ENCODE measurements at places on chromosomes 3 and 15.

- DNase-seq, result no peak
Observed at GRCh38 chr3:108485146-108485545, 25.2 kb downstream of the MYH15 start.

- no peak for DNase-seq
Observed at GRCh38 chr15:84800365-84800806, 16.8 kb upstream of the ALPK3 start.

GRCh38 chr3:188749010-188749617 lies 422.7 kb upstream of the TPRG1 start:
- DNase-seq, result no peak

GRCh38 chr3:52539010-52539653 lies 2.7 kb downstream of the UQCC5 start:
- no peak for DNase-seq

DNA sequence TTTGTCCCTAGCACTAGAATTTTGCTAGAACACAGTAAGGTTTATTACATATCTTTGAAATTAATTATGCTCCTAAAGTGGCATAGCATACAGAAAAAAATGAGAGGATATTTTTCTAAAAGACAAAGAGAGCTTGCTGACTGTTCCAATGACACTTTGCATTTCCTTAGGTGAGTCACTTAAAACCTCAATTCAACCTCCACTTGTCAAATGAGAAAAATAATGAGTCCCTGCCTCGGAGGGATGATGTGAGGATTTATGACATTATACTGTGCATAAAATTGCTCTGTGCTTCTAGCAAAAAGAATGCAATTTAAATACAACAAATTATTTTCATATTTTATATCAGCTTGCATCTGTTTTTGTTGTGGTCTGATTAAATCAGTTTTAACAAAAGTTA lies 1417.0 kb upstream of the ALCAM start:
- no peak for DNase-seq

DNA sequence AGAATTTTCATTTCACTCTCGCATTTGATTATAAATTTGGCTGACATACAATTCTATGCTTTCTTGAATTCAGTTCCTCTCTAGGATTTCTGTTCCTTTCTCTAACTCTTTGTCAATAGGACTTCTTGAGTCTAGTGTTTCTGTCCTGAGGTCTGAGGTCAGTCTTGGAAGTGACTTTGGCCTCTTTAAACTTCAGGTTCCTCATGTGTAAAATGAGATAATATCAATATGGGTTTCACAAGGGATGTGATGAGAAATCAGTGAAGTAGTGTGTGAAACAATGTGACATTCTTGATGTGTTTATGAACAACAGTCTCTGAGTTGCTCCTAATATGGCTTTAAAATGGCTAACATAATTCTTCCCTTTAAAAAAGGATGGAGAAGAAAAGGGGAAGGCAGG lies 92.2 kb downstream of the SV2B start:
- DNase-seq, result no peak

- DNase-seq, result no peak
Observed at GRCh38 chr15:91940496-91941381, 87.2 kb downstream of the SLCO3A1 start.

DNA sequence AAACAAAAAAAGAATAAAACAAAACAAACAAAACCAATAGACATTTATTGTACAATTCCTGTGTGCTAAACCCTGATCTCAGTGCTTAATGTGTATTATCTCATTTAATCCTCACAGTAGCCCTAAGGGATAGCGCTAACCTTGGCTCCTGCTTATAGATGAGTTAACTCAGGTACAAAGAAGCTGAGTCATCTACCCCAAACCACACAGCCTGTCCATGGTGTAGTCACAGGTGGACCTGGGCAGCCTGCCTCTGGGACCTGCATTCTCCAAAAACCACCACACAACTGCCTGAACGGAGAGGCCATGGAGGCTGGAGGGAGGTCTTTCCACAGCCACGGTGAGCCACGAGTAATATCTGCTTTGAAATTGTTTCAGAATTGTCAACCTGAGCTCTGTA lies 5.5 kb upstream of the CLN6 start:
- no peak for DNase-seq

DNA sequence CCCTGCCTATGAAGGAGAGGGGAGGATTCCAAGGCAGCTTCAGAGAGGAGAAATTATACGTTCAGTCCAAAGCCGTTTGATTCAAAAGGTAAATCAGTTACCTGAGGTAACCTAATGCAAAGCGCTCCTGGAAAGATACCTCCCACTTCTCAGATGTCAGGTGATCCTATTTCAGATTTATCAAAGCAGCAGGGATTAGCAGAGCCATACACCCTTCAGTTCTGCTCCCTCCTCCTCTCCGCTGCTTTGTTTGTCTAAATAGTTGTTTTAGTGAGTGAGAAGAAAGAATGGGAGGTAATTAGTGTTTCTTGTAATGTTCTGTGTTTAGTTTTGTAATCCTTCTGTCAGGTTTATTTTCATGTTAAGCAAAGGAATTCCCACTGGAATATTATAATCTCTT lies 81.1 kb downstream of the SOX14 start:
- no peak for DNase-seq
